Stimulated activated CD4-positive, alpha-beta T cell treated with anti-CD3 and anti-CD28 coated beads, TNF-alpha, amount 100 ng/mL, for 1 hour (primary cell): ENCODE measurements at places on chromosomes 3 and 15.

DNA sequence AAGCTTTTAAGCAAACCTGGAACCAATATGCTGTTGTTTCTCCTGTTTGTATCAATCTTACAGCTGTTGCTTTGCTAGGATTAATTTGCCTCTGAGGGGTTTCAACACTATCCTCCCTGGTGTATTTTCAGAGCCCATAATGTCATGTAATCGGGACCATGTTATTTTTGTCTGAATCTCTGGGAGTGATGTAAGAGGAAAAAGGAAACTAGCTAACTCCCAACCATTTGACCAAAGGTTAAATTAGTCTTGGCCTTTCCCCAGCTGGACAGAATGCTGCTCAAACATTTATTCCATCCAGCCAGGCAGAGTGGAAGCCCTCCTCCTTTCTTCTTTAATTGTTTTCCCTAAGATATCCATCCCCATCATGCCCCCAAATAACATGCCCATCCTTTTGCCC is 142.2 kb downstream of the ALDH1A2 start:
- DNase-seq, result no peak

DNA sequence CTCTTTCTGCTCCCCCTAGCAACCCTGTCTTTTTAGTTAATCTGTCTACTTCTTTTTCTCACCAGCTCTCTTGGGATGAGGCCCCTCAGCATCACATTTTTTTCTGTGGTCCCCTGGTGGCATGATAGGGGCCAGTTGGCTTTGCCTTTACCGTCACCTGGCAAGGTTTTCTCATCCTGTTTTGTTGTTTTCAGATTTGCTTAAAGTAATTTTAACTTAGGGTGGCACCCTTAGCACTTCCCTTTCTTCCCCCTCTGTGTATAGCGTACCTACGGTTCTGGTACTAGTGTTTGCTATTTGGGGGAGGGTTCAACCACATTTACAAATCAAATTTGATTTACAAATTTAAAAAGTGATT is 35.6 kb downstream of the PDCD6IP start:
- DNase-seq, result no peak

DNA sequence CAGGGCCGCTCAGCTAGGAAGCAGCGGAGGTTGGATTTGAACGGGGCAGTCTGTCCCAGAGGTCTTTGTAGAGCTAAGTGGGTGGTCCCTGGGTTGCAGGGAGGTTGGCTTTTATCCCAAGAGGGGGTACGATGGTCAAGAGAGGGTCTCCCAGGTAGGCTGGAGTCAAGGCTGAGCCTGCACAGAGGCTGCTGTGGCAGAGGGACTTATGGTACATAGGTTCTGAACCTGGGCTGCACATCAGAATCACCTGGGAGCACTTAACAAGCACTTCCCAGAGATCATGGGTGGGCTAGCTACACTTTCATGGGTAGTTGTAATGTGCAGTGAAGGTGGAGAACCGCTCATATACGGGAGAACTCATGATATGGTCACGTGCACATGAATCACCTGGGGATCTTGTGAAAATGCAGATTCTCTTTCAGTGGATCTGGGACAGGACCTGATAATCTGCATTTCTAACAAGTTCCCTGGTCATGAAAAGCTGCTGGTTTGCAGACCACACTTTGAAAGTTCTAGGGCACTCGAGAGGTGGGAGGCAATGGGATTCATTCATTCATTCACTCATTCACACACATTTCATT is 2.9 kb upstream of the RASGRF1 start:
- no peak for DNase-seq

DNA sequence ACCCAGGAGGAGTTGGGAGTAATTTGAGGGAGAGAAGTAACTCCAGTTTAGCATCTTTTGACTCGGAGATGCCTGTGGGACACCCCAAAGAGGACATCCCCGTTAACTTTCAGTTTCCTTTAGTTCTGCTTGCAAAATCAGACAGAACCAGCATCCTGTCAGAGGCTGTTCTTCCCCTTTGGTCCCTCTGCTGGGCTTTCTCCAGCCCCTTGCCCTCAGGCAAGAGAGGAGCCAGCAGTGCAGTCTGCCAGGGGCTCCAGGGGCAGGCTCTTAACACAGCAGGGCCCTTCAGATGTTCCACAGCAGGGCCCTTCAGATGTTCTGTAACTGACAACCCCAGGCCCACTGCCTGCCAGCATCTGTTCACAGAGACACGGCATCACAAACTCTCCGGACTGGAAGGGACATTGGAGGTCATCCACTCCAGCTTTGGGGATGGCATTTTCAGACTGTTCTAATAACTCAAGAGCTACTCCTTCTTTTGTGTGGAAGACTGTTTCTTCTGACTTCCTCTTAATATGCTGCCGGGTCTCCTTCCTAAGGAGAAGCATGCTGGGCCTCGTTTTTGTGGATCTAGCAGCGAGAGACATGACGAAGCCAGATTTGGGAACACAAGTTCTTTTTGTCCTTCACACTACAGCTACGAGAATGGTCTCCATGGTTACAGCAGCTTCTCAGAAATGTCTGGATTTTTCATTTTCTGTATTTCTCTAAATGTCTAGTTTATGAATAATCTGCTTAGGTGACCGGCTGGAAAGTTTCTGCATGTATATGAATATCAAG is 51.9 kb downstream of the KY start:
- no peak for DNase-seq

- DNase-seq, result no peak
Measured at GRCh38 chr3:139346771-139347170, 3.0 kb downstream of the MRPS22 start.

DNA sequence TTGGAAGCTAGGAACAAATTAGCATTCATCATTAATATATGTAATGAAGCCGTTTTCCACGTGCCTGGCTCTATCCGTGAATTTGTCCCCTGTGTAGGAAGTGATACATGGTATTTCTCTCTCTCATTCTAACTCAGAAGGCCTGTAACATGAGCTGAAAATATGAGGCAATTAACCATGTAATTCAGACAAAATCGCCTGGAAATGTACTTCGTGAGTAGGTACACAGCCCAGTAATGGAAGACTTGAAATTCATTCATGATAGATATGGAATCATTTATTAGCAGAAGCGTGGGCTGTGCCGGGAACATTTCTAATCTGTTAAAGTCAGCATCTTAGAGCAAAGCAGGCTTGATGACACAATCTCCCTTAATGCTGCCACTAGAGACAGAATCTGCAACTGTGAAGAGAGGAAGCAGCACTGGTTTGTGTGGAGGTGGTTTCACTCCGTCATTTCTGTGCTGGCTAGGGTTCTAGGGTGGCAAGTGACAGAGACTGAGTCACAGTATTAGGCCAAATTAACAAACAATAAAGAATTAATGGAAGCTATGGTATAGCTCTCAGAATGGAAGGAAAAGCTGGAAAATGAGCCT is 225.0 kb upstream of the PROK2 start:
- DNase-seq, result no peak

DNA sequence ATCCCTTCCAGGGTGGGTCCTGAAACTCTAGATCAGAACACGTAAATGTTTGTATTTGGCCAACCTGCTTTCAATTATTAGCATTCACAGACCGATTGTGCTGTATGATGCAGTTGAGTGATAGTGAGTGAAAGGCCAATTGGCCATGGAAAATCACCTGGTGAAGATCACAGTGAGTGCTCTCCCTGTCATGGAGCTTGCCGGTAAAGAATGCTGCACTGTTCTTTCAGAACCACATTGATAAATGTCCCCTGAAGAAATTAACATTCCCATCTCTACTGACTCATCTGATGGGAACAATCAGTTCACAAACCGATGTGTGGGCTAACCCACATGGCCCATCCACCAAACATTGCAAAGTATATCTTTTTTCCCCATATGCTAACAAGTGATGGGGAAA is 324.8 kb upstream of the TBL1XR1 start:
- no peak for DNase-seq

GRCh38 chr3:9500108-9501050 is 53.2 kb downstream of the LHFPL4 start:
- peak; percentile 5 for DNase-seq

GRCh38 chr3:159857840-159858239 is 130.8 kb upstream of the IL12A start:
- DNase-seq, result no peak

- no peak for DNase-seq
Measured at GRCh38 chr3:191362037-191362436, 31.7 kb upstream of the UTS2B start.

DNA sequence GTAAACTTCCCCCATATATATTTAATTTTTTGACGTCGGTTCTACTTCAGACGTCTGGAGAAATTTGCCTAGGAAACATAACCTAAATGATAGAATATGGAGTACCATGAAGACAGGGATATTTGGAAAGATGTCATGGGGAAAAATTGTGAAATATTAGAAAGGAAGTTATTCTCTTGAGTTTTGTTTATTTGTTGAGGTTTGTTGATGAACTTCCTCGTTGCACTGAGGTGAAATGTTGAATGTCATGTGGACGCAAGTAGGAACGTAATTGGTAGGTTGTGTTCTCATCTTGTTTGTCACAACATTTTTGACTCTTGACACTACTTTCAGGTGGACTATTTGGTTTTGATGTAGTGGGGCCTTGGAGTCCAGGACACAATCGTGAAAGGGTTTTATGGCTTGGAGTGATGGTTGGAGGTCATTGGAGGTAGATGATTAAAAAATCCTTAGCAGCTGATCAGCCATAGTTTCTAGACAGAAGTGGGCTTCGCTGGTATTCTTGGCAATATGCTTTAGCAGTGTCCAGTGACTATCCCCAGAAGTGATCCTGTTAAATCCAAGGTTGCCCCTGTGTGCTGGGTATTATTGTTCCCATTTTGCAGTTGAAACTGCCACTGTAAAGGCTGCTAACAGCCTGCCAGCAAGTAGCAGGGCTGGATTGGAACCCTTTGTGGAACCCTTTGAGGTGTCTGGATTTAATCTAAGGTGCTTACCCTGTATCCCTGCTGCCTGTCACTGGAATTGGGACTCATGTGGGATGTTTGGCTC is 1.5 kb downstream of the ABHD5 start:
- DNase-seq, result no peak

DNA sequence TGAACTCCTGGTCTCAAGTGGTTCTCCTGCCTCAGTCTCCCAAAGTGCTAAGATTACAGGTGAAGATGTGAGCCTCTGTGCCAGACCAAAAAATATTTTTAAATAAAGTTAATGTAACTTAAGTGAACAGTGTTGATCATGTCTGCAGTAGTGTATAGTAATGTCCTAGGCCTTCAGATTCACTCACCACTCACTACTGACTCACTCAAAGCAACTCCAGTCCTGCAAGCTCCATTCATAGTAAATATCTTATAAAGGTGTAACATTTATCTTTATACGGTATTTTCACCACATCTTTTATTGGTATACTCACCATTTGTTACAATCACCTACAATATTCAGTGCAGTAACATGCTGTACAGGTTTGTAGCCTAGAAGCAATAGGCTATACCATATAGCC is 264.2 kb downstream of the ULK4 start:
- DNase-seq, result no peak

- DNase-seq, result no peak
Measured at GRCh38 chr15:58307313-58307961, 124.4 kb upstream of the LIPC start.

DNA sequence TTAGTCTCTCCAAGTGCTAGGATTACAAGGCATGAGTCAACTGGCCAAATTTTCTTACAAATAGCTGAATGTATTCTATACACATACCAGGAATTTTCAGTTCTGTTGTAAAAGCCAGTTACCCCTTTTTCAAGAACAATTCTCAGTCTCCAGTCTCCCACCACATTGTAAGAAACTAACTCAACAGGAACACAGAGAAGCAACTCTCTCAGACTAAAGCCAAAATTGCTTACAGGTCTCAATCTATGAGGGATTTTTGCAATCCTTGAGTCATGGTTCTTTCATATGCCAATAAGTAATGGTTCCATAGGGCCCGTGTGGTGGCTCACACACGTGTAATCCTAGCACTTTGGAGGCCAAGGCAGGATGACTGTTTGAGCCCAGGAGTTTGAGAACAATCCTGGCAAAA is 8.5 kb downstream of the IP6K2 start:
- no peak for DNase-seq

GRCh38 chr3:72904163-72904562 is 16.3 kb downstream of the GXYLT2 start:
- DNase-seq, result no peak

DNA sequence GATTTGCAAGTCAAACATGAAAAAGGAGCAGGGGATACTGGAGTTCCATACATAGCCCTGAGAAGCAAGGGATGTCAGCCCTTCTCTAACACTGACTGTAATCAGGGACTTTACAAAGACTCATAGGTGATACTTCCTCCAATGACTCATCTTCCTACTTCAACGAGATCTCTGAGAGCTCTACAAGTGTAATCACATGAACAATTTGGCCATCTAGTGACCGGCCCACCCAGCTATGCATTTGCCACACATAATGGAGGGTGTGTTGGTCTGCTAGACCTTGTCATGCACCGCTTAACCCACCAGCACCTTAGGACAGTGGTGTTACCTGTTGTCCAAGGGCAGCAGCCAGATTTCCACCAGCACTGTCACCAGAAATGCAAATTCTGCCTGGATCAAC is 75.3 kb downstream of the NCEH1 start:
- DNase-seq, result no peak

GRCh38 chr3:171000281-171000680 is 26.2 kb downstream of the SLC2A2 start:
- no peak for DNase-seq

- no peak for DNase-seq
Measured at GRCh38 chr15:39946862-39947261, 12.9 kb downstream of the EIF2AK4 start.

- no peak for DNase-seq
Measured at GRCh38 chr3:139523166-139523565, 16.4 kb downstream of the RBP1 start.

DNA sequence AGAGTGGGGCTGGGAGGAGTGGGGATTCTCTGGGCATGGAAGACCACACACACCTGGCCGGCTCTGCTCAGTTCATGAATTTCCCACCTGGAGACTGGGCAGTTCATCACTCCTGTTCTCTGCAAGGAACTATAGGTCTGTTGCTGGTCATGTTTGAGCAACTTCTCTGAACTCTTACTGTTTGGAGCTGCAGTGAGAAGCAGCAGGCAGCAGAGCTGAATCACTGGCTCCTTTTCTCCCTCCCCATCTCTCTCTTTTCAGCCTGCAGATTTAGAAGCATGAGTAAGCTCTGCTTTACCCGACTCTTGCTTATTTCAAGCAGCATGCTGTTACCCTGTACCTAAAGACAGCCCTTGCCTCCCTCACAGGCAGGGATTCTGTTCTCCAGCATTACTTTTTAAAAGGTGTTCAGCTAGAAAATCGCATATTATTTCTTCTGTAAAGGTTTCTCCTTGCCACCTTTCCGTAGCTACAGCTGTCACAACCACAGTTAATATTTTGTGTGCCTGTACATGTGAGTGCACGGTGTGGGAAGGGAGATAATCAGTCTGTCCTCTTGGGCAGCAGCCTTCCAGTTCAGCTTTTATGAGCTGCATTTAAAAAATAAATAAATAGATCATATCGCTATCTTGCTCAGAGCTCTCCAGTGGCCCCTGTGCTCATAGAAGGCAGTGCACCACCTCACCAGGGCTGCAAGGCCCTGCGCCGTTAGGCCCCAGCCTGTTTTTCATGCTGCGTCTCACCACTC is 131.6 kb downstream of the CHCHD6 start:
- DNase-seq, result no peak

- no peak for DNase-seq
Measured at GRCh38 chr3:35929158-35929557, 289.8 kb downstream of the ARPP21 start.

GRCh38 chr3:171239757-171240503 is 213.4 kb upstream of the SLC2A2 start:
- DNase-seq, result no peak

- DNase-seq, result no peak
Measured at GRCh38 chr3:58154626-58155449, 55.9 kb downstream of the DNASE1L3 start.
